Stimulated activated CD4-positive, alpha-beta T cell treated with anti-CD3 and anti-CD28 coated beads, TNF-alpha, amount 100 ng/mL, for 48 hours (primary cell): ENCODE measurements at places on chromosomes 16 and 17.
A peak's percentile ranks its signal among the peaks of the same experiment; 100 is the strongest.

DNA sequence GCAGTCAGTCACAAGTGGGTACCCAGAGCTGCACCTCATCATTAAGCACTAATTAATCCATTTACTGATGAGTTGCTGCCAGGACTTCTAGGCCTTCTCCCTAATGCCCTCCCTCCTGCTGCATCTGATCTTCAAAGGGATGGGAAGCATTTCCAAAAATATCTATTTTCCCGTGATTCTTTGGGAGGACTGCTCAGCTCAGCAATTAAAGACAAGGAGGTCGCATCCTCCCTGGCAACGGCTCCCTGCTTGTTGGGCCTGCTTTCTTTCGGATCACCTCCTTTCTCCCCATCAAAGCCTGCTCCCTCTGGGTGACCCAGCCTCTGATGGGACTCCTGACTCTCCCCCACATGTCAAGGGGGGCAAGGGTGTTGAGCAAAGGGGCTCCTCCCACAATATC is 26.0 kb upstream of the SPPL2C start:
- no peak for DNase-seq

DNA sequence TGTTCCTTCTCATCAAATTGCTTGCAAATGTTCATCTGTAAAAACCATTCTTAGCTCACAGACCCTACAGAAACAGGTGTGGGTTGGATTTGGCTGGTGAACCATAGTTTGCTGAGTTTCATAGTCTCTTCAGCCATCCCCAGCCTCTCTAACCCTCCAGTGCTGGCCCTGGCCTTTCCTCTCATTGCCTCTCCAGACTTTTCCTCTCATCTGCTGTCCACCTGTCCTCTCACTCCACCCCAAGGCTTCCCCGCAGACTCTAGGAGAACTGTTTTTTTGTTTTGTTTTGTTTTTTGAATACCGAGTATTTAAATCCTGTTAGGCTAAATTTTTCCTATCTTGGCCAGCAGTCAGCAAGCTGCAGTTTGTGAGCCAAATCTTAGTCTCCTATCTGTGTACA is 41.1 kb downstream of the MEOX1 start:
- no peak for DNase-seq

GRCh38 chr17:68598545-68598961 is 2.6 kb downstream of the FAM20A start:
- no peak for DNase-seq

DNA sequence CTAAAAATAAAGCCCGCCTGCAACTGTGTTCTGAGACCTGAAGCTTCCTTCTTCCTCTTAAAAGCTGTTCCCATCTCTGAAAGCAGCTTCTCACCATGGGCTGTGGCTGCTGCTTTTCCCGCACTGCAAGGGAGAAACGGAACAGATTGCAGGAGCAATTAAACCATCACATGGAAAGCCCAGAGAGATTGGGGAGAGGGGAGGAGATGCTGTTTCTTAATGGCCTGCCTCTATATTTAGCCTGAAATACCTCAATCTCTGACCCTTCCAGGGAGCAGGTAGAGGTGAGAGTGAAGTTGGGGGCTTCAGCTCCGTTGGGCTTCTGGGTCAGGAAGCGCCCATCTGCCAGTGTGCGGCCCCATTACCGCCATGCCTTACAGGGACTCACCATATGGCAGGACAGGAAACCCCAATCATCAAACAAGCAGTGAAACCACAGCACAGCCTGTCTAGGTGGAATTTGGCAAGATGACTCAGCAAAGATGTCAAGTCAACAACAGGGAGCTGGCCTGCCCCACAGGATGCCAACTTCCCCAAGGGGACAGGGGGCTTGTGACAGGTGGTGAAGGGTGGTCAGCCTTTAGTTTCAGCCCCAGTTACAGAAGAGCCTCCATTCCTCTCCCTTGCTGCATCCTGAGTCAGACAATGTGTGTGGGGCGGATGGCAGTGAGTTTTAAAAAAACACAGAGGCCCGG is 286.6 kb upstream of the CCL2 start:
- DNase-seq = peak; percentile 3

DNA sequence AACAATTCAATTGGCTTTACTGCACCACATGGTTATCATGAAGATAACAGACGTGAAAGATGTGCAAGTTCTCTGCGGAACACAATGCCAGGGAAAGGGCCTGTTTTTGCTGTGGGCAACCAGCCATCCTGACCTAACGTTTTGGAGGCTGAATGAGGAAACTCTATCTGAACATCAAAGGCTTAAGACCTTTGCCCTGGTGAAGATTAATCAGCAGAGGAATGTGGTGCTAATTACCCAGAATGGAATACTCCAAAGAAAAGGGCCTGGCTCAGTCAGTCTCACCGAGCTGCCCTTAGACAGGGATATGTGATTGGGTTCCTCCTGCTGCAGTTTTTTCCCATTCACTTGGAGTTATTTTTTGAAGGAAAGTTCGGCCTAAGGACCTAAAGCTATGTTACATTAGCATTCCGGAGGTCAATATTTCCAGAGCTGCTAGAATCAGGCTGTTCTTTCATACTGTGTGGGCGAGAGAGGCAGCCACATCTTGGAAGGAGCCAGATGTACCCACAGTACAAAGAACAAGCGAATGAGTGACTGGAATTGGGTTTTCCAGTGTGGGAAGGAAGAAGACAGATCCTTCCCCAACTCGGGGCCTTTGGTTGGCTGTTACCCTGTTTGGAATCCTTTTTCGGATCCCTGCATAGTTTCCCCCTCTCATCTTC is 15.5 kb downstream of the ASIC2 start:
- DNase-seq = no peak

DNA sequence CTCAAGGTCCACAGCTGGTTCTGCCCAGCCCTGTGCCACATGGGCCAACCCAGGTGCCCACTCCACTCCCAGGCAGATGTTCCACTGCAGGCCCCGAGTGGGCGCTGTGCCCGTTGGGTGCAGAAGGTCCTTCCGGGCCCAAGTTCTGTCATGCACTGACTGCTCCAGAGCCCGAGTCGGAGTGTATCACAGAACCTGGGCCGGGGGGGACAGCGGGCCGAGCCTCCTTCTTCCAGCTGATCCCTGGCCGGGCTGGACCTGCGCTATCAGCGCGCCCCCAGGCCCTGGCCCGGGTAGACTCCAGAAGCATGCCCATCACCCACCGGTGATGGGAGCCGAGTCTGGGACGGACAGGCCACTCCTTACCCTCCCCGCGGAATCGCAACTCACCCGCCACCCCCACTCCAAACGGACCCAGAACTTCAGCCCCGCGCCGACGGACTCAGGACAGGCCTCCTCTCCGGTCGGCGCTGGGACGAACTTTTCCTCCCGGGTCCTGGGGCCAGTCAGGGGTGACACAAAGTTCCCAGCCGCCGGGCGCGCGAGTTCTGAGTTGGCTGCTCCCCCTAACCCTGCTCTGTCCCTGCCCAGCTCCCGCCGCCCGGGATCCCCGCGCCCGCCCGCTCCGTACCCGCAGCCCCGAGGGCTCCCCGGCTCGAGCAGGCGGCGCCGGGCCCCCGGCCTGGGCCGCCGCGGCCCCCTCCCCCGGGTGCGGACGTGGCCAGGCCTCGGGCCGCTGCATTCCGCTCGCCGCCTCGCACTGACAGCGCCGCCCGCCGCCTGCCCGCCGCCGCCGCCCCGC is at the start of gene COPZ2:
TSS of gene COPZ2 (minus strand) at position 762 of the 802 bp plus-strand sequence. CDS start at position 742, 20 bp downstream.
- DNase-seq = peak; percentile 46

- DNase-seq = no peak
Observed at GRCh38 chr16:87581857-87582215, 20.5 kb upstream of the JPH3 start.

- no peak for DNase-seq
Observed at GRCh38 chr17:18370761-18371160, 6.8 kb upstream of the EVPLL start.

- DNase-seq = no peak
Observed at GRCh38 chr16:88804552-88805339, 1.2 kb downstream of the CDT1 start.

GRCh38 chr16:88927010-88927409 is 50.0 kb downstream of the CBFA2T3 start:
- DNase-seq = no peak

GRCh38 chr17:75684924-75685323 is 17.8 kb downstream of the SAP30BP start:
- no peak for DNase-seq

- no peak for DNase-seq
Observed at GRCh38 chr17:77742579-77742978, 215.9 kb upstream of the TNRC6C start.

- no peak for DNase-seq
Observed at GRCh38 chr16:7566360-7566759, 233.7 kb downstream of the RBFOX1 start.

DNA sequence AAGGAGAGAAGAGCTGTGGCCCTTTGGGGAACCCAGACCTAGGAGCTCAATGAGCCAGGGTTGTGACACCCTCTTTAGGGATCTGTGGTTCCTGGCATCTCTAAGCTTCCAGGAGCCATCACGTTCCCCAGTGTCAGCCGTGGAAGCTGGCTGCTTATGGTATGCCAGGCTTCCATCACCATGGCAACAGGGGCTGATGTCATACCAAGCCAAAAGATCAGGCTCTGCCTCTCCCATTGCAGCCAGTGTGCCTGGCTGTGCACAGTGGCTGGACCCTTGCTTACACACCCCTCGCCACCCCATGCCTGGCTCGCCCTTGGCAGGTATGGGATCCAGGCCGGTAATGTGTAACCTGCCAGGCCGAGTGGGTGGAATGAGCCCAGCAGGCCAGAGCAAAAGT is 91.1 kb downstream of the SSH2 start:
- no peak for DNase-seq

GRCh38 chr16:283033-283805 is at the start of gene PDIA2:
TSS of gene PDIA2 (plus strand) at chr16:283164. CDS start at chr16:283170, 6 bp downstream.
- DNase-seq = no peak

DNA sequence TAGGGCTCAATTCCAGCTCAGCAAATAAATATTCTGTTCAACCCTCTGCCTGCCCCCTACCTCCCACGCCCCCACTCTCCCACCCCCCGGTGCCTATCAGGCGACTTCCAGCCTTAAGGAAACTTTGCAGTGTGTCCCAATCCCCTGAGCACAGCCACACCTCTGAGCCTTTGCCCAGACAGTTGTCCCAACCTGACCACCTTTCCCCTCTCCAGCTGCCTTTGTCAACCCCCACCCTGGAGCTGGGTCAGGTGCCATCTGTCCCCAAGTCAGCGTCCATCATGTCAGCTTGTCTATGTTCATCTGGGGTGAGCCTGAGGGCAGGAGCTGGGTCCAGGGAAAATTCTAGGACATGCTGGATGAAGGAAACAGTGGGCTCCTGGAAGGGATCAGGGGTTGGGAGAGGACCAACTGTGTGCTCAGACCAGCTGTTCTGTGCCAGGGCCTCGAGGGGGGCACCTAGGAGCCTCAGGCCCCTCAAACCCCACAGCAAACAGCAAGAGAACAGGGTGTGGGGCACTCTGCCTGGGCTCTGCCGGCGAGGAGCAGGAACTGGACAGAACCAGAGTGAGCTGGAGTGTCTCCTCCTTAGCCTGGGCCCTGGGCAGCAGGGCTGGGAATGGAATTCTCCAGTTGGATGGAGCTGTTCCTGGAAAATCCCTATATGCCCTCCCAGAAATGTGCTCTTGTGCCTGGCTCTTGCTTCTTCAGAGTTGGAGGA is 17.8 kb downstream of the CDH16 start:
- DNase-seq = no peak

GRCh38 chr16:81185416-81185815 is 53.1 kb upstream of the BCO1 start:
- no peak for DNase-seq

DNA sequence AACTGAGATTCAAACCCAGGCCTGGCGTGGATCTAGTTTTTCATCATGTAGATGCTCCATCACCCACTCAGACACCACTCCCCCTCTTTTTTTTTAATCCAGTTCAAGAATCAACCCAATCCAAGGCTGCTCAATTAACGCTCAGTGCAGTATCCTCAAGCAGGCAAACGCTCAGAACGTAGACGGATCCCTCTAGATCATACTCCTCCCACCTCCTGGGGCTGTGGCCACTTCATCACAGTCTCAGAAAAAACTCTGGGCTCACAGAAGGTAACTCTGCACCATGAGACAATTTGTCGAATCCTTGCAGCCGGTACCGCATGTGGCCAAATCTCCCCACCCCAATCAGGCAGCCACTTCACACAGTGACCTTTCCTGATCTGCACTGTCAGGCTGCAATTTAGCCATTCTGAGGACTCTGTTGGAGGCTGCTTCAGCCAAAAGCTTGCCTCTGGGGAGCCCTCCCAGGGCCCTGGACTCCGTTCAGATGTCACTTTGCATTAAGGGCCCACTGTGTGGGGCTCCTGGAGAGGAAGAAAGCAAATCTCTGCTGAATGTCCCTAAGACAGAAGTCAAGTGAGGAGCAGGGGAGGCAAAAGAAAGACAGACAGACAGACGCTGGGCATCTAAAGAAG is 183.5 kb downstream of the XYLT1 start:
- DNase-seq = no peak

DNA sequence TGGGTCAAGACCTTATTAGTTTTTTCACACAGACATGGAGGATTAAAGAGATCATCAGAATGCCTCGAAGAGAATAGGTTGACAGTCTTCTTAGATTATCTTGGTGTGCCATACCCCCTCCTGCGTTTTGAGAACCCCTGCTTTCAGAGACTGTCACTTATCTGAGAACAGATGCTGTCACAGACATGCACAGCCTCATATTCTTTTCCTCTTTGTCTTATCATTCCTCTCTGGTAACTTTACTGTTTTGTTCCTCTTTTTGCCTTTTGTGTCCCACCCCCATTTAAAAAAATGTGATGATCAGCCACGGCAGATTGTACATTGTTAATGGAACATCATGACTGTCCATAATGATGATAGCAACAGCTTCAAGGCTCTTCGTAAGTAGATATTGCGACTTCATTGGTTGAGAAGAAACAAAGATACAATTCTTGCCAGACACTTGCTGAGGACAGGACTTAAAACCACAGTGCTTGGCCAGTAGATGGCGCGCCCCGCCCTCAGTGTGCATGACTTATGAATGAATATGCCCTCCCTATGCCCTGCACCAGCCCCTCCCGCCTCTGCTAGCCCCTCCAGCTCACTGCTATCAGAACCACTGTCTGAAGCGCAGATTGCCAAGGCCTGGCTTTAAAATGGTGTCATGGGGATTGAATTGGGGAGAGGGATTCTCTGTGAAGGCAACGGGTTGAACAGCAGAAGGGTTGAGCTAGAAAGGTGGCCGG is 2.6 kb upstream of the PITPNC1 start:
- DNase-seq = peak; percentile 75

GRCh38 chr17:3613124-3613523 is 3.9 kb upstream of the TRPV1 start:
- DNase-seq = no peak

DNA sequence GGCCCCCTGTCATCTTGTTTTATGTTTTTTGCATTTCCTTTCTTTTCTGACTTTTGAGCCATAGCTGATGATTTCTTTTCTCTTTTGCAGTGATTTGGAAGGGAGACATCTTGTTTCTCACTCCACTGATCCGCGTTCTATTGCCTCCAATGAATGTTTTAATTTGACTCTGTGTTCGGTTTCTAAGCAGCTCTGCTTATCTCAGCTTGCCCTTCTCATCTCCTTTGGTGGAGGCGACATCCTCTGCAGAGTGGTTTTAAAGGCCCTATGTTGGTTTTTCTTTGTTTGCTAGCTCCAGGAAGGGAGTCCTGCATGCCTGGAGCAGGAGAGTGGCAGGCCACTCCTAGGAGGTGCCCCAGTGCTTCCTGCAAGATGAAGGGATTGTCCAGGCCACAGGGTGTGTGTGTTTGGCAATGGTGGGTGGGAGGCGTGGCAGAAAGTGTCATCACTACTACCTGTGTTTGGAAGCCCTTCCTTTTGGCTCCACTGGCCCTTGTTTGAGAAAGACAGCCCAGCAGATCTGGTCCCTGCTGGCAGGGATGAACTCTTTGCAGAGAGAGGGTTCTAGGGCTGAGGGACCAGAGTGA is 13.6 kb downstream of the SMPD3 start:
- DNase-seq = no peak
